ENCODE measurements at places on chromosomes 6 and 20.
A peak's percentile ranks its signal among the peaks of the same experiment; 100 is the strongest.

DNA sequence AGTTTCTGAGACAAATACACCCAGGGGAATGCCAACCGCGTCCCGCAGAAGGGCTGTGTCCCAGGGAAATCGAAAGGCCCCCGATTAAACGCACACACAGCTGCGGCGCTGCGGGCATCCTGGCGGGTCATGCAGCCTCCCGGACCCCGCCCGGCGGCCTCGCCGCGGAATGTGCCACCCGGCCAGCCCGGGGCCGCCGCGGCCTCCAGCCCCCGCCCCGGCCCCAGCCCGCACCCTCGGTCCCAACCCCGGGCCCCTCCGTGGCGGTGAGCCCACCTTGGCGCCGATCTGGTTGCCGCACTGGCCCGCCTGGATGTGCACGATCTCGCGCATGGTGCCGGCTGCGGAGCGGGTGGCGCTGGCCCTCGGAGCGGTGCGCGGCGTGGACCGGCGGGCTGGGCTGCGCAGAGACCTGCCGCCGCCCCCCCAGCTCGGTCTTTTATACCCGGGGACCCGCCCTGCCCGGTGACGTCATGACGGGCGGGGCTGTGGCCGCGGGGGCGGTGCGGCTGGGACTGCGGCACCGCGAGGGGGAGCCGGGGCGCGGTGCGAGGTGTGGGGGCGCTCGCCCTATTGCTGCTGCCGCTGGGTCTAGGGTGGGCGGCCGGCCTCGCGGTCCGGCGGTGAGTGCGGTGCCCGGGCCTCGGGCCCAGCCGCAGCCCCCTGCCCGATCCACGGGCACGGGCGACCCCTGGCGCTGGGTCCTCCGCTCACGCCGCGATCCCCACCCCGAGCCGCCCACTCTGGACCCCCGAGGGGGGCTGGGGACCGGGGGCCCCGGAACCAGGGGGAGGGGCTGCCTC lies at the start of gene TUBB2A:
Gene TUBB2A, minus strand, starts transcription at position 414 of the 803 bp plus-strand sequence. Its CDS starts 81 bp downstream, at position 333.
- DNase-seq: peak; percentile 84

GRCh38 chr20:8718279-8718678 lies 350.6 kb upstream of the PLCB4 start:
- no peak for DNase-seq

GRCh38 chr6:108896111-108896661 lies 48.0 kb downstream of the ARMC2 start:
- no peak for DNase-seq

DNA sequence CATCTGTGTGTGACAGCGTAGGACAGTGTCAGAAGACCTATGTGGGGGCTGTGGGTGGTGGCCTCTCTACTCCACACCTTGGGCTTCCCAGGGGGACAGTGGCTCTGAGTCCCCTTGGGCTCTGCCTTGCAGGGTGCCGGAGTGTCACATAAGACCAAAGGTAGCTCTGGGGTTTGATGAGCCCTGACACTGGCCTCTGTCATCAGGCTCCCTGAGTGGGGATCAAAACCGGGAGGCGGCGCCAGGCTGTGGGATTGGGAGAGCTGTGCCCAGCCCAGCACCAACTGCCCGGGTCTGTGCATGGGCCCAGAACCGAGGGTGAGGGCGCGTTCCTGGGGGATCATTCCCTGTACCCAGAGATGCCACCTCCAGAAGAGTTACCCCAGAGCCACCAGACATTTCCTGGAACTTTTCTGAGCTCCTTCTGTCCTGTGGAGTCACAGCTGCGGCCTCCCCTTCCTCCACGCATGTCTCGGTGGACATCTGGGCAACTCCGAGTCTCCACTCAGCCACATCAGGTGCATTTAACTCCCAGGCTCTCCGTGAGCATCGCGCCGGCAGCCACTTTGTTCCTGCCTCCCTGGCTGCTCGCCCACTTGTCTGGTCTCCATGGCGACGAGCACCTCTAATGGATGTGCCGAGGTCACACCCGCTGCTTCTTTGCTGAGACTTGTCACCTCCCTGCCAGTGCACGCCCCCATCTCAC lies 94.7 kb downstream of the TMEM242 start:
- no peak for DNase-seq

- no peak for DNase-seq
Measured at GRCh38 chr6:36912030-36912454, 26.3 kb downstream of the C6orf89 start.

Data from stimulated activated CD4-positive, alpha-beta T cell treated with anti-CD3 and anti-CD28 coated beads, Interleukin-1b, Interleukin-23, amount 100 ng/mL, for 1 hour (primary cell).